ENCODE measurements at places on chromosomes 1 and 21.
A peak's percentile ranks its signal among the peaks of the same experiment; 100 is the strongest.

DNA sequence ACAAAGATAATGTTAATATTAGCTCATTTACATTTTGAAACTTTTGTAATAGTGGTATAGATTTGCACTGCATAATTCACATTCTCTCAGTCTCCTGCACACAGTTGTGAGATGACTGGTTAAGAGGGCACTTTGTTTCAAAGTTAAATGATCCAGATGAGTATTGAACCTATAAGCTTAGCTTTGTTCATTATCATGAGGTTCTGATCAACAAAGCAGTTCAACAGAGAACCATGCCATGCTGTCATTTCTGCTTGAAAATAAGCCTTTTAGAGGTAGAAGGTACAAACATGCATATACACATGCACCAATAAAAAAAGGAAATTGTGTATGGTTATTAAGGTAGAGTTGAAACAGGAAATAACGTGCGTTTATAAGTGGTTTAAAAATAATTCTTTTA, 4.8 kb downstream of the RAP1A start:
- no peak for DNase-seq

DNA sequence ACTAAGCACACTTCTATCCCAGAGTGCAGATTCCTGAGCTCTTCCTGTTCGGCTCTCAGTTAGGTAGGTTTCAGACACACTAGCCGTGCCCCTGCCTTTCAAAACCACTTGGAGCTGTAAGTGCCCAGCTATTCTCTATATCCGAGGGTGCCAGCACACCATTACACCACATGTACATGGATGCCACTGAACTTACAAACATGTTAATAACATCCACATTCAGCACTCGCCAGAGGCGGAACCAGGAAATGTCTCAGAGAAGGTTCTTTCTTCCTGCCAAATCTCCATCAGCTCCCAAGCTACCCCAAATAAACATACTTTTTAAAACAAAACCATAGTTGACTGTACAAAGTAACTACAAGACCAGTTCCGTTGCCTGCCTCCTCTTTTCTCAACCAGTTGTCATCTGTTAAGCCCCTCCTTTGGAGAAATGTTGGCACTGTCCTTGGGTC, 78.4 kb upstream of the CTTNBP2NL start:
- no peak for DNase-seq

DNA sequence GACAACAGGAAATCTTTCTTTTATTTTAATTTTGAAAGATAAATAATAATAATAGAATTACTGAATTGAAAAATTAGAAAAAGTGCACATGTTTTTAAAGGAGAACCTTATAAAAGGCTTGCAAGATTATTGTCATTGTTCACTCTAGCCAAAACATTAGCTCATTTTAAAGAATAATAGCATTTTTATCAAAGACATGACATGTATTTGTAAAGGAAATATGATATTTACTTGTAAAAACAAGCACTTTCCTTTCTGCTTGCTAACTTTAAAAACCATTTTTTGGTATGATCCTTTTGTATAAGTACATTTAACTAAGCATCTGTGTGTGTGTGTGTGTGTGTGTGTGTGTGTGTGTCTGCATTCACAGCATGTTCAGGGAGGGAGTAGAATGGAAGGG, 156.3 kb upstream of the C1orf87 start:
- DNase-seq = no peak

- DNase-seq = peak; percentile 21
Measured at GRCh38 chr1:244865028-244865371, 657 bp upstream of the HNRNPU start.

DNA sequence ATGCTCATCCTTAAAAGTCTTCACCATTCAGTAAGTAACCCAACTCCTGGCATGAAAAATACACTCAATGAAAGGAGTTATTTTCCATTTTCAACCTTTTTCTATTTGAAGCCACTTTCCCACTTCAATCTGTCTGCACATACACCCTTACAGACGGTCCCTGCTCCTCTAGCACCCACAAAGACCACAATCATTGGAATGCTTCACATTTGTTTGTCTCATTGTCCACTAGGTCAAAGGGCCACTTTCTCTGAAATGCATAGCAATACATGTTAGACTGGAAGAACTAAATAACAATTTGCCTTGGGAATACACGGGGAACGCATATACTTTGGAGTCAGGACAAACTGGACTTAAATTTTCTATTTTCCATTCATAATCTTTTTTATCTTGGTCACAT, 487.1 kb upstream of the C1orf87 start:
- DNase-seq = no peak

- no peak for DNase-seq
Measured at GRCh38 chr1:44476891-44477290, 71.8 kb downstream of the RNF220 start.

- DNase-seq = no peak
Measured at GRCh38 chr1:210908257-210908656, 225.7 kb downstream of the KCNH1 start.

GRCh38 chr1:61956784-61957183, 214.5 kb downstream of the PATJ start:
- DNase-seq = no peak

DNA sequence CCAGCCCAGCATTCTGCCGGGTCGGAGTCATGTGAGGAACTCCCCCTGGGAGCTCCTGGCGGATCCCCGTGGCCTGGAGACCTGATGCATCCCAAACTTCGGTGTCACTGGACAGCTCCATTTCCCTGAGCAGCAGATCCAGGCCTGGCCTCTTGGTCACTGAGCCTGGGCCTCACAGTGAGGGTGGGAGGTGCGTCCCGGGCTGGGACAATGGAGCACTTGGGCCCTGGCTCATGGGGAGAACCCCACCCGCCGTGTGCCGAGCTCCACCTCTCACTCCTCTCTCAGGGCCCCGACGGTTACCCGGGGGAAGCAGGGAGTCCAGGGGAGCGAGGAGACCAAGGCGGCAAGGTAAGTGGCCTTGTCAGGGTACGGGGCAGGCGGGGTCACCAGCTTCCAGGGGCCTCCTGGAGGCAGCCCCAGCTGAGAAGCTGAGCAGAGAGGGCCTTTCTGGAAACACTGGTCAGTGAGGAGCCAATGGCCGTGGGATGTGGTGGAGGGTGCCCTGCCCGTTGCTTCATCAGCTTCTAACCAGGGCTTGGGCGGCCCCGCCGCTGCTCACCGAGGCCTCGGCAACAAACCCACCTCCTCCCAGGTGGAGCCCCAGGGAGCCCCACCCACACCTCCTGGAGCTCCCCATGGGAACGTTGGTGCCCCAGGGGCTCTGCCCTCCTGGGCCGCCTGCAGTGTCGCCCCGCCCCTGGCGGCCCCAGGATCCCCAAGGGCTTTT, 19.8 kb downstream of the COL6A2 start:
- DNase-seq = no peak

- no peak for DNase-seq
Measured at GRCh38 chr1:115495111-115495510, 146.7 kb upstream of the VANGL1 start.

- DNase-seq = no peak
Measured at GRCh38 chr1:202201971-202202370, 8.4 kb downstream of the LGR6 start.

DNA sequence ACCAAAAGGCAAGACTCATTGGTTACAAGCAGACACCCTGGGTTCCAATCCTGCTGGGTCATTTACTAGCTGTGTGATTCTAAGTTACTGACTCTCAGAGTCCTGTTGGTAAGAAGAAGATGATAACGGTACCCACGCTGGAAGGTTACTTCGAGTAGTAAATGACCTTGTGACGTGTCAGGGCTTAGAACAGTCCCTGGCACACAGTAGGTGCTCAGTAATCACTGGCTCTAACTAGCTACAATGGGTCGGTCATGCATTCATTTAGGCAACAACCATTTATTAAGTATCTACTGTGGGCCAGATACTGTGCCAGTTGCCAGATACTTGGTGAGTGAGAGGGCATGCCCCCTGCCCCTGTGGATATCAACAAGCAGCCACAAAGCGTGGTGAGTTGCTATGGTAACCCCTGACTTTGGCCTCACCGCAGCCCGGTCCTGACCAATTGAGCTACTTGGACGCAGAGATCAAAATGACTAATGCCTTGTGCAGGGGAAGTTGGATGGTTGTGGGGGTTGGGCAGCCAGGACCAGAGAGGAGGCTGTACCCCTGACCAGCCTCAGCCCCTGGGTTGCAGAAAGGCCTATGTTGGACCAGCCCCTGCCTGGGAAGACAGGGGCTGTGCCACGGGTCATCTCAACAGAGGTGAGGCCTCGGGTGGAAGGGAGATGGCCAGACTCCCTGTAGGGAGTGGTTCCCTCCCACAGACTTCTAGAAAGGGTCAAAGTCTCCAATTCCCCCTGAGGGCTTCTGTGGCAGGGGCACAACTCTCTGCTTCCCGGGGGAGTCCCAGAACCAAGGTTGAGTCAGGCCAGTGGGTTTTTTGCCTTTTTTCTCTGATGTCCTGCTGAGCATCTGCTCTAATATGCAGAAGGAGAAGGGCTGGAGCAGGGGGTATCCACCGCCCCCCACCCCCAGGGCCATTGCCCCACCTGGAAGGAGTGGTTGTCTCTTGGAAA, 16.0 kb downstream of the DHRS3 start:
- peak; percentile 63 for DNase-seq

GRCh38 chr1:39500862-39501389, 9.5 kb downstream of the BMP8A start:
- no peak for DNase-seq

- no peak for DNase-seq
Measured at GRCh38 chr1:97834899-97835298, 85.9 kb downstream of the DPYD start.

GRCh38 chr1:52658795-52659194, 25.8 kb downstream of the SHISAL2A start:
- DNase-seq = no peak

DNA sequence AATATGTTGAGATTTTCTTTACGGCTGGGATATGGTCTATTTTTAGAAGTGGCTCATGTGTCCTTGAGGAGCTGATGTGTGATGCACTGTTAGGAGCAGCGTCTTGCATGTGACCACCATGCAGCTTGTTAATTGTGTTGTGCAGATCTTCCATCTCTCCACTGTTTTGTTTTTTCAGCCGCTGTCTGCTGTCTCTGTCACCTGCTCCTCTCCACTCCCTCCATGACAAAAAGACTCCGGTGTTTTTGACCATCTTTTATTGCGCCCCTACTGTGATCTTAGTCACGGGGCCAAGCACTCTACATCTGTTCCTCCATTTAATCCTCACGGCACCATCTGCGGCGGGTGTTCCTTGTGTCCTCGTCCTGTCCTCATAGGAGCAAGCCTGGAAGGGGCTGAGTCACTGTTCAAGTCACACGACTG, 51.8 kb downstream of the ADARB1 start:
- DNase-seq = no peak

All from GM03348 (cell line).